ENCODE measurements at places on chromosomes 12 and 14.

- no peak for DNase-seq
Observed at GRCh38 chr12:46752396-46752795, 73.4 kb downstream of the SLC38A4 start.

DNA sequence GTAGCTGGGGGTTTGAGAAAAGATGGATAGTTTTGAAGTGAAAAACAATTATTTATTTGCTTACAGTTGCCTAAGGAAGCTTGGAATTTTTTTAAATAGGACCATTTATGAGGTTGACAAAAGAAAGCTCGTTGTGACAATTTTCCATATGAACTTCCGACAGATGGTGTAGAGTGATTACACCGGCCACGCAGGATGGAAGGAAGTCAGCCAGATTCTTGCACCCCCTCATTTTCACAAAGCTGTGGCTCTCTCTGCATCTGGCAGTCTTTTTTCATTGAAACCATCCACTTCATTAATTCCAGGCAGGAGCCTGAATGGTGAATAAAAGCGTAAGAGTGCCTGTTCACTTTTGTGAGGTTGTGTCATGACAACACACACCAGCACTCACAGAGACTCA lies 1284.1 kb downstream of the AACS start:
- DNase-seq: no peak

- DNase-seq: no peak
Observed at GRCh38 chr14:100391724-100392123, 68.6 kb downstream of the SLC25A47 start.

- no peak for DNase-seq
Observed at GRCh38 chr14:86423214-86423613, 893.3 kb downstream of the FLRT2 start.

DNA sequence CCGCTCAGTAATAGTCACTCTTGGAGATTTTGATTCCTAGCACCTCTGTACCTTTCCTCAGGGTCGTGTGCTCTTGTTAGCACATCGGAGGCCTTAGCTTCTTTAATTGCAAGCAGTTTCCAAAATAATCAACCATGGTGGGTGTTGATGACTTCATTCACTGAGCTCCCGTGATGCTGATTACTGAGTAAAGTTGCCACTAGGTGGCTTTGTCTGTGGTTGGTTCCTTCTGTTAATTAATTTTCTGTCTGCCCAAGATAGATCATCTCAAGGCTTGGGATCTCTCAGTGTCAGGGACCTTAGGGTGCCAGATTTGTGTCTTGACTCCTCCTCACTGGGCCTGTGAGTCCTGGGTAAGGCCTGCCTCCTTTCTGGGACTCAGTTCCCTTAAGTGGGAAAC lies 54.3 kb downstream of the PTPN11 start:
- no peak for DNase-seq

GRCh38 chr12:120943482-120943881 lies 34.9 kb upstream of the HNF1A start:
- no peak for DNase-seq

DNA sequence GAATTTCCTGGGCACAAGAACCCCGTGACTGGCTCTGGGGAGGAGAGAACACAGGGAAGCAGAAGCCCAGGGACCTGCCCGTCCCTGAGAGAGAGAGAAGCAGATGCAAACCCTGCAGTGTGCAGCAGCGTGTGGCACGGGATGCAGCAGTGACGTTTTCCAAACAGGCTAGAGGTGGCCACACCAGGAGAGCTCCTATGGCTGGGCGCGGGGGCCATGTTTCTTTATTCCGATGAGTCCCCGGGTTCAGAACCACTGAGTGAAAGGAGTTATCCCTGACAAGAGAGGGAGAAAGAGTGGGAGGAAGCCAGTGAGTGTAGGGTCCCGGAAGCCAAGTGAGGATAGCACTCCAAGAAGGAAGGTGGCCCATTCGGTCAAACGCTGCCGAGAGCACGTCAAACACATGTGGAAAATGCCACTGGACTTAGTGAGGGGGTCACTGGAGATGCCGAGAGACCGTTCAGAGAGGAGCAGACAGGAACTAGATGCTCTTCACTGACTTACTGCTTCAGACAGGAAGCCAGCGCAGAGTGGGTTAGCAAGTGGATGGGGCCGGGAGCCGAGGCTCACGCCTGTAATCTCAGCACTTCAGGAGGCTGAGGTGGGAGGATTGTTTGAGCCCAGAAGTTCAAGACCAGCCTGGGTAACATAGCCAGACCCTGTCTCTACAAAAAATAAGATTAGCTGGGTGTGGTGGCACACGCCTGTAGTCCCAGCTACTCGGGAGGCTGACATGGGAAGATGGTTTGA lies 123.0 kb downstream of the BCL11B start:
- DNase-seq: no peak

DNA sequence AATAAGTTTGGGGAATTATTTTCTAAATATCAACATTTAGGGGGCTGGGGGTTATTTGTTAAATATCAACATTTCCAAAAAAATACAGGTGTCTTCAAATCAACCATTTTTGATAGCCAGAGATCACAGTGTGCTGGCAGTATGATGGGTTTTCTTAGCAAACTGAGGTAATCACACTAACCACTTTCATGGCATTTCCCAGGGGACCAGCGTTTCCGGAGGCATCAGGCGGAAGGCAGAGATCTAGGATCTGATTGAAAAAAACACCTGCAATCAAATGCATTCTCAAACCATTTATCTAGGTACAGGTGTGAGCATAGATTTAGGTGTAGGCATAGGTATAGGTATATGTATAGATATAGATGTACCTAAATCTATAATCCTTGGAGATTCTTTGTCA lies 34.6 kb downstream of the GLRX5 start:
- DNase-seq: no peak

GRCh38 chr12:20368114-20368650 lies at the start of gene PDE3A:
Gene PDE3A, plus strand, starts transcription at chr12:20368537. Its CDS starts 748 bp downstream, at chr12:20369285.
- no peak for DNase-seq

GRCh38 chr14:65359503-65359902 lies 53.0 kb upstream of the FUT8 start:
- DNase-seq: no peak

- no peak for DNase-seq
Observed at GRCh38 chr12:113246478-113247122, 25.3 kb downstream of the TPCN1 start.

DNA sequence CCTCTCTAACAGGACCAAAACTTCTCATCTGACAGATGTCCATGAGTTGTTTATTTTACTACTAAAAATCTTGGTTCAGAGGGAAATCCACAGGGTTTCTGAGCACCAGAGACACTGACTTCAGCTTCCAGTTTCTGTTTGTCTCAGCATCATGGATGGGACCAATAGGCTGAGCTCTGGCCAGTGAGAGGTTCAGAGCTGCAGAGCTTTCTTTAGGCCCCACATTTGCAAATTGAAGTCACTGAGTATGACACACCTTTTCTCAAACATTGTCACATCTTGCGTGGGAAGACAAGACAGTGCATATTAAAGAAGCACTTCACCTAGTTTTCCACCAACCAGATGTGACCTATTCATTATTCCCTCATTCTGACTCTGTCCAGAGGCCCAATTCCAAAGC lies 45.2 kb downstream of the RDH12 start:
- DNase-seq: no peak

DNA sequence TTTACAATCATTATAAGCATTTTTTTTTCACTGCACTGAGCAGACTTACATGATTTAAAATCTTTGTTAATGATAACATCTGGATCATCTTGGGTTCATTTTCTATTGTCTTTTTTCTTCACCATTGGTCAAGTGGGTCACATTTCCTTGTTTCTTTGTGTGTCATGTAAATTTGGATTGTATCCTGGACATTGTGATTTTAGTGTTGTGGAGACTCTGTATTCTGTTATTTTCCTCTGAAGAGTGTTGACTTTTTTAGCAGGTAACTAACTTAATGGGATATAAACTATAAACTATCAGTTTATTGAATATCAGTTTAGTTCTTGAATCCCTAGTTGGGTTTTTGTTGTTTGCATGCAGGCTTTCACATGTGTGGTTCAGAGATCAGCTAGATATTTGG lies 4.0 kb upstream of the UNC79 start:
- DNase-seq: no peak

GRCh38 chr14:55098561-55098898 lies 30.5 kb upstream of the LGALS3 start:
- no peak for DNase-seq

- no peak for DNase-seq
Observed at GRCh38 chr12:104520242-104520900, 63.6 kb downstream of the CHST11 start.

DNA sequence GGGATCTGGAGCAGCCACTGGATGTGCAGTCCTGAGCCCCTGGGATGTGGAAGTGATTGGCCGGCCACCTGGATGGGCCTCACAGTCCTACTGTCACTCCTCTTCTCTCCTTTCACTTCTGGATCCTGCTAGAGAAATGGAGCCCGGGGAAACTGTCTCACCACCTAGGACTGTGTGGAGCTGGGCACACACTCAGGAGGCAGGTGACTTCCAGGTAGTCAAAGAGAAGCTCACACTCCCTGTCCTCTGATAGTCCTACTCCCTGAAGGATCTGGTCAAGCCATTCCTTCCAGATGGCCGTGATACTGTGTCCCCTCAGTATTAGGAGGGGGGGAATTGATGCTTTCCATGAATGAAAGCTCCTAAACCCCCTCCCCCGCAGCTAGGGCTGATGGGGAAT lies 201.1 kb downstream of the ZFP36L1 start:
- no peak for DNase-seq

- no peak for DNase-seq
Observed at GRCh38 chr12:106035421-106035820, 103.3 kb downstream of the NUAK1 start.

- DNase-seq: no peak
Observed at GRCh38 chr12:130049666-130050065, 112.6 kb upstream of the FZD10 start.

DNA sequence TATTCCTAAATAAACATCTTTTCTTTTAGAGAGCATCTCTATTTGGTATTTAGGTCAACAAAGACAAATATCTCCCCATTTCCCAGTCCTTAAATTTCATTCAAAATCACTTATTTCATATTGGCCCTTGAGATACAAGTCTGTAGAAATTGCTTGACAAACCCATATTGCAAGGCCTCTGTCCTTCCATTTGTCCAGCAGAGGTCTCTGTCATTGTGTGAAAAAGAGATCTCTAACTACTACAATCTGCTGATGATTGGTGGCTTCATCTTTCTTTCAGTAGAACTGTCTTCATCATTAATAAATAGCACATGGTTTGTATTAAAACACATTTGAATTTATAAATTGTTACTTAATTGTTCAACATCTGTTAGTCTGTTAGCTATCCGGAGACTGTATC lies 252.6 kb downstream of the ACSS3 start:
- no peak for DNase-seq

DNA sequence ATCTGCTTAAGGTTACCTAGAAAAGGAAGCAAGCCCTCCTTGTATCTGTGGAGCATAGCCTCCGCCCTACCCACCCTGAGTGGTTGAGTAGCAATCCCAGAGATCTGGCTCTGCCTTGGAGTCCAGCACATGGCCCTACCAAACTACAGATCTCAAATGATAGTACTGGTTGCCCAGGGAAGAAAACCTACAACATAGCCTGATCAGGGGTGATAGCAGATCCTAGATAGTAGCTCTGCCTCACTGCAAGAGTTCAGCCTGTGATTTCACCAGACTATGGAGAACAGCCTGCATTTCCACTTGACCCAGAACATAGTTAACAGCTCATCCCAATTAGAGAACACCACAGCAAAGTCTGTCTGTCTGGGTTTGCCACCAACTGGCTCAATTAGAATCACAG lies 279.5 kb downstream of the ETNK1 start:
- no peak for DNase-seq

DNA sequence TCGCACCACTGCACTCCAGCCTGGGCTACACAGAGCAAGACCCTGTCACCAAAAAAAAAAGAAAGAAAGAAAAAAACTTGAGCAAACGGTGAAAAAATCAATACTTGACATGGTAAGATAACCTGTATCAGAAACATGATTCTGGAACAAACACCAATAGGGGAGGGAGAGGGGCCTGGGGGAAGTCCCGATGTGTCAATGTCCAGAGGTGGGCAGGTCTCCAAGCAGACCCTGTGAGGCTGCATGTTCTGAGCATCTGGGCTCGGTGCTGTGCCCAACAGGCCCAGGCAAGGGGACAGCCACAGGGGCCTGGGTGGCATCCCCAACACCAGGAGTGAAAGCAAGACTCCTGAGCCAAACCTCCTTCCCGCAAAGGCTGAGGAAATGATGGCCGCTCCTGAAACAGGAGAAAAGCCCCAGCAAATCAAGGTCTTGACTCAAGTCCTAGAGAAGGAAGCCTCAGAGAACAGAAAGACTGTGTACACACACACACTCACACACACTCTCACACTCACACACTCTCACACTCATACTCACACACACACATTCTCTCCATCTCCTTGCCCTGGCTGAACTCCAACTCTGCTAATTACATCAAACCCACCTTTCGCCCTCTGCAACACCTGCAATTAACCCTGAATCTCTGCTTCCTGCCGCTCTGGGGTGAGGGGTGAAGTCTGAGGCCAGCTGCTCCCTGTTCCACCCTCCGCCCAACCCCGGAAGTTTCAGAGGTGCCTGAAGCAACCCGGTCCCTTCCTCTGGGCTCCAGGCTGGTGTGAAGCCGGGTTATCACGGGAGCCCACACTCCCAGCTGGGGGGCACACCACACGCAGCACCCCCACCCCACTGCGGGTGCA lies 20.4 kb downstream of the CCDC88C start:
- DNase-seq: peak; percentile 79

DNA sequence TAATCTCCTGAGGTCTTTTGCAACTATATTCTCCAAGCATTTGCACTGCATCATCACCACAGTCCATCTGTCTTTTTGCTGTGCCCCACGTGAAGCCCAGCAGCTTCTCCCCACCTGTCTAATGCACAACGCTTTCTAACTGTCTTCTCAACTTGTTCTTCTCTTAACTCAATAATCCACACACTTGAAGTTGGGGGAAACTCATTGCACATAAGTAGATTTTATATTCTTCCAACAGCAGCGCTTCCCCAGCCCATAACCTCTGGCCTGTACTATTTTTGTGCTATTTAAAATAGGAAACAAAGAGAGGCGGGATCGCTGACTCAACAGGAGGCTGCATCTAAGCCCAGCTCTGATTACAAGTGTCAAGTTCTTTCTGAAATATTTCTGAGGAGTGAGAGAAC lies 226.7 kb downstream of the GXYLT1 start:
- no peak for DNase-seq

DNA sequence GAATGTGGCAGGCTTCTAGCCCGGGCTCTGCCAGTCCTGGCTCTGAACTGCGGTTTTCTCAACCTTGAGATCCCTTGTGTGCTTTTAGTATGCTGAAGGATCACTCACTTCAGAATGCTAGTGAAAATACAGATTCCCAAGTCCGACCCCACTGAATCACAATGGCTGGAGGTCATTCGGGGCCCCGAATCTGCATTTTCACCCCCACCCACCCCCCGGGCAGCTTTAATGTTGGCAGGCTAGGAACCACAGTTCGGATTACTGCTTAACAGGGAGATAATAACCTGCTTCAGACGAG lies 573 bp upstream of the SUSD6 start:
- no peak for DNase-seq

GRCh38 chr12:25558586-25558985 lies 5.5 kb upstream of the LMNTD1 start:
- DNase-seq: no peak

DNA sequence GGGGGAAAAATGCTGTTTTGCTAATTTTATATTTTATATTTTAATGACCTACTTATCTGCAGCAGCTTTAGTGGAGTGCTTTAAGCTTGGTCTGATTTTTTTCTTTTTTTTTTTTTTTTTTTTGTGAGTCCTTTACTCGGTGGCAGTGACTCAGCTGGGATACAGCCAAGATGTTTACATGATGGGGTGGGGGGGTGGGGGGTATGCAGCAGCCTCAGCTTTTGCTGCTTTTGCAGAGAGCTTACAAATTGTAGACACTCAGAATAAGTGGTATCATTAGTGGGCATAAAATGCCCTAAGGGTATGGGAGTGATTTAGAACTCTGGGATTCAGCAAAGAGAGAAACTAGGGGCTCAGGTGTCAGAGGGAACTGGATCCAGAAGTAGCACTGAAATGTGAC lies 38.2 kb upstream of the ARHGAP5 start:
- peak; percentile 39 for DNase-seq
